Stimulated activated naive CD4-positive, alpha-beta T cell (primary cell): ENCODE measurements at places on chromosomes 4 and X.

DNA sequence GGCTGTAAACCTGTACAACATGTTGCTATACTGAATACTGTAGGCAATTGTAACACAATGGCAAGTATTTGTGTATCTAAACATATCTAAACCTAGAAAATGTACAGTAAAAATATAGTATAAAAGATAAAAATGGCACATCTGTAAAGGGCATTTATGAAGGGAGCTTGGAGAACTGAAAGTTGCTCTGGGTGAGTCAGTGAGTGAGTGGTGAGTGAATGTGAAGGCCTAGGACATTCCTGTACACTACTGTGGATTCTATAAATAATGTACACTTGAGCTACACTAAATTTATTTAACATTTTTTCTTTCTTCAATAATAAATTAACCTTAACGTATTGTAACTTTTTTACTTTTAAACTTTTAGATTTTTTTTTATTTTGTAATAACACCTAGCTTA, 5.0 kb upstream of the SHROOM4 start:
- DNase-seq, result no peak

GRCh38 chrX:153336121-153336894, 2.4 kb downstream of the ZNF275 start:
- no peak for DNase-seq

GRCh38 chr4:31089815-31090214, 369.6 kb downstream of the PCDH7 start:
- no peak for DNase-seq

DNA sequence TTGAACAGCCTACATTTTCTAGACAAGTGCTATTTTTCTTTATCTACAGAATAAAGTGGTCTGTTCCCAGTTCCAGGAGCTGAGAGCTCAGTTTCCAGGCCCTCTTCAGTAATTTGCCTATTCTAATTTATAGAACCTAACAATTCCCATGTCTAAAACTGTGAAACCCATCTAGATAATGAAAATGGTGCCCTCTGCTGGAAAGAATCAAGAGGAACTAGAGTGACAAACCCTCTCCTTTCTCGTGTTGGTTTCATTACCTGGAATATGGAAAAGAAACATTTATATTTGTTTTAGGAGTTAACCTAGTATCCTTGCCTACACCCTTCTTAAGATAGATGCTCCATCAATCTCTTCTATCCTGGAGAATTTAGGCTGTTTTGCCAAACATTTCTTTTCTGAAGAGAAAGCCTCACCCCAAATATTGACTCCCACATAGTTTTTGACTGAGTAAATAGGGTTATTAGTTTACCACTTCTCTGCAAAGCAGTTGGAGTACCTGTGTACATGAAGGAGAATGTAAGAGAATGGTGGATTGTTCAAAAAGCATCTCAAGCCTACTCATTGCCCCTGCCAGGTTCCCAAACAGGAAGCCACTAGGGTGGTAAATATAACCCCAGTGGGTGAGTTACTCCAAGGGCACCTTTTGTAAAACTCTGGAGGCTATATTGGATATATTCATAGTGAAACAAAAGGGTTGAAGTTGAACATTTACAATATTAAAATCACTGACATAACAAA, 121.6 kb downstream of the RASL11B start:
- no peak for DNase-seq

DNA sequence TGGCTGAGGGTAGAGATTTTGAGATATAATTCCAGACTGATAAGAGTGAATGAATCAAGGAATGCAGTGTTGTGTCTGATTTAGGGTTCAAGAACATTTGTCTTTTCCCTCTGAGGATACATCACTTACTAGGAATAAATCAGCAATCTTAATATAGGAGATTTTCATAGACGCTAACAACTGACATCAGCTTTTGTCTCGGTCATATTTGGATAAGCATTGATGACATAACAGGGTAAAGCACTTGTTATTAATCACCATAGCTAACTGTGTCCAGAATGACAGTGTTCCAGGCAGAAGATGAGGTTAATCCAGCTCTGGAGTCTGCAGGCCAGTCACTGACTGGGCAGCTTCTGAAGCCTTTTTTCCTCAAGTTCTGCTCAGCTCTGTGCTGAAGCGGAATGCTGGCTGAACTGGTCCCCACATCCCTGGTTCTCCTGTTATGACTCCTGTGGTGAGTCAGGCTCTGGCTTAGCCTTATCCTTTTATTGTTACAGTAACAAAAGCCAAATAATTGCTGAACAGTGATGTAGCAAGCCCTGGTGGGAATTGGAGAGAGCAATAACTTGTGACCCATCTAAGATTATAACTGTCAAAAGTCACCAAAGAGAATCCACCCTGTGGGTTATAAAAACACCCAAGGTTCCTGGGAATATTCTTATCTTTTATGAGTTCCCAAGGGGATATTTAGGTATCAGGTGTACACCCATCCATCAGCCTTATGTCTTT, 41.8 kb downstream of the FNIP2 start:
- DNase-seq, result no peak

- DNase-seq, result no peak
Measured at GRCh38 chr4:7750523-7750922, 189.1 kb downstream of the AFAP1 start.

- no peak for DNase-seq
Measured at GRCh38 chr4:152515678-152516077, 20.2 kb downstream of the FBXW7 start.

DNA sequence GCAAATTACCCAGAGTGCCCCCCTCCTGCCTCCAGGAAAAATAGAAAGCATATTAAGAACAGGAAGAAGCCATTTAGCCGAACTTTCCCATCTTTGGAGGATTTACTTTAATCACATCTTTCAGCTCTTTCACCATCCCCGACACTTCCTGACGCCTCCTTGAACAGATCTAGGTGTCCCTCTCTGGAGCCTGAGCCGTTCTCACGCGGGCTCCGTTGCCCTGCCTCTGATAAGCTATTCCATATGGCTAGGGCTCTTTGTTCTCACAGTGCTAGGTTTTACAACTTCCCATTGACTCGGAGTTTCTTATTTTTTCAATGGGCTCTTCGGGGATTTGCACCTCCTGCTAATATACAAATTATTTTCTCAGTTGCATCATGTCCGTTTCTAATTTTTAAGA, 82.1 kb upstream of the GPC4 start:
- DNase-seq, result no peak

DNA sequence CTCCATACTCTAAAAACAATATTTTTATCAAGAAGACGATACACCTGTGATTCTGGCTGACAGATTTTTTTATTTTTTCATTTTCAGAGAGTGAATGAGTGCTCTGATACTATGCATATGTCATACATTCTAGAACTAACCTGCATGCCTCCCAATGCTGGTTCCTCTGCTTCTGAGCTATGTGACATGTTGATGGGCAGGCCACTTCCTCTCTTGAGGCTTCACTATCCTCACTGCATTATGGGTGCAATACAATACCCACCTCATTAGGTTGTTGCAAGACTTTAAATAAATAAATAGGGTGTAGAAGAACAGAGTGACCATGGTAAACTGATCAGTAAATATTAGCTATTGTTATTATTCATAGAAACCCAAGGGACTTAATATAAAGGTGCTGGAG, 408.3 kb downstream of the HNRNPD start:
- DNase-seq, result no peak

GRCh38 chrX:35622040-35622439, 176.1 kb upstream of the MAGEB16 start:
- DNase-seq, result no peak

DNA sequence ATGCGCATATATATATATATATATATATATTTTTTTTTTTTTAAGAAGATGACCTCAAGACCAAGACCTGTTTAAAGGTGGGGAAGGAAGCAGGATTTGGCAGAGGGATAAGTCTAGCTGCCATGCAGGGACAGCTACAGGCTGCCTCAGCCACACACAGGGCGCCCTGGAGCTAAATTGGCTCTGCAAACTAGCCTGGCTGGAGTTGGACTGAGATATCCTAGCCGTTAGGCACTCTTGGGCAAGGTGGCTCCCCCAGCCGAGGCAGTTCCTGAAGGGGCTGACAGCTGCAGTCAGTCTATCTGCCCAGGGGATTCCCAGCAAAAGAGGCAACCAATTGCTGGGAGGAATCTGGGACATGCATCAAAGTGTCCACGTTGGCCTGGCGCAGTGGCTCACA, 21.9 kb downstream of the TRIML1 start:
- no peak for DNase-seq

DNA sequence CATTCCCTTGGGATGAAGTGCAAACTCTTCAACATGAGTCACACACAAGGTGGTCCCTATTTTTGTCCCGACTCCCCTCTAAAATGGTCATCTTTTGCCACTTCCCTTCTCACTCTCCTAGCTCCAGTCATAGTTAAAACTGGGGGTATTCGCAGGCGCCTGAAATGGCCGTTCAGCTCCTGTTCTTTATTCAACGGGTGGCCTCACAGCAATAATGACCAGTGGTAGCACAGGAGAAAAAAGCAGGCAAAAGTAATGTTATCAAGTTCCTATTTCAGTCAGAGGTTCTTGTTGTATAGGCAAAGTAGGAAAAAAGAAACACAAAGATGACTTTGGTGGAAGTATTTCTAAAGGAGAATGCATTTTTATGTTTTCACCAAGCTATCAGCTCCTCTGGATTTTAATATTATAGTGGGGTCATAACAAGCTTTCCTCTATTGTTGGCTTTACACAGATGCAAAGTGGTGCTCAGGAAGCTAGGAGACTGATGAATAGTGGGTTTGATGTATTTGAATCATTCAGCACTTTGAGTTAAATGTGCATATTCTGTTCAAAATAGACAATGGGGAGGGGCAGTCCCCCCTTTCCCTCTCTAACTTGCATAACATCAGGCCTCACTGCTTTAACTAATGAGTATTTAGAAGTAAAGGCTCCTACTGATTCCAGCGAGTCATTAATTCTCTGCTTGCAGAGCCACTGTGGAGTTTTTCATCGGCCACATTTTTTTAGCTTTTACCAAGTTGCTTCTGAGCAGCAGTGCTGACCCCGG, 171.2 kb upstream of the NDP start:
- DNase-seq, result no peak

DNA sequence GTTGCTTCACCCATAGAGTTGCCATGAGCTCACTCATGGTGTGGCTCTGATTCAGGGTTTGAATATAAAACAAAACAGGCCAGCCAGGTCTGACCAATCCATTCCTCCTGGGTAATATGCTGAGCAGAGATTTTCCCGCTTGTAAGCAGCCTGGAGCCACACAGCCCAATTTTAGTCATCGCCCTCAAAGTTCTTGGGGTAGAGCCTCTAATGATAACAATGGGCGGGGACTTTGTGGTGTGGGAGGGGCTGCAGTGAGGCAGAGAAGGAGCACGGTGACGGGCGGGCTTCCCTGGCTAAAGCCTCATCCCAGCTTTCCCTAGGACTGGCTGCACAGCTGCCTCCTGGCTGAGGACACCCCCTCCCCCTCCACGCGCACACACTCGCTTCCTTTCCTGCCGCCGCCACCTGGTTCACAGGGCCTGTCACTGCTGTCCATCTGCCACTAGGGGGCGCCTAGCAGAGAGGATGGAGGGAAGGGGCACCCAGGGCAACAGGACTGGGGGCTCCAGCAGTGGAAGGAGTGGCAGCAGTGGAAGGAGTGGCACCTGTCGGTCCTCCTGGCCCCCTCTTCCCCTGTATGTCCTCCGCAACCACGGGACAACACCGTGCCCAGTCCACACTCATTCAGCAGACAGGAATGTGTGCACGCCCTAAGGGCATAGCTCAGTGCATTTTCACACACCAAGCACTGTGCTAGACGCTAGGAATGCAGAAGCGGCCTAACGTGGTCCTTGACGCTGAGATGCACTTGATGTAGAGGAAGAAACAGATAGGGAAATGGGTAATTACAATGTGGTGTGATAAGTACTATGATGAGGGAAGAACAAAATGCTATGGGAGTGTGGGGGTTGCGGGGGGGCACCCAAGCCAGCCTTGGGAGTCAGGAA, 26.8 kb downstream of the PRPS1 start:
- peak; percentile 72 for DNase-seq

GRCh38 chrX:23885803-23886202, 21.9 kb downstream of the APOO start:
- no peak for DNase-seq

GRCh38 chrX:46044486-46044885, 500.7 kb downstream of the ZNF674 start:
- DNase-seq, result no peak

GRCh38 chr4:7771541-7772507, 167.8 kb downstream of the AFAP1 start:
- no peak for DNase-seq

GRCh38 chr4:120921456-120922380, 808 bp downstream of the PRDM5 start:
- DNase-seq, result no peak

GRCh38 chr4:71287305-71287704, 51.5 kb upstream of the SLC4A4 start:
- no peak for DNase-seq

GRCh38 chr4:76302826-76303438, 3.6 kb upstream of the STBD1 start:
- DNase-seq, result no peak

- DNase-seq, result no peak
Measured at GRCh38 chrX:120647127-120647526, 17.3 kb upstream of the C1GALT1C1 start.

DNA sequence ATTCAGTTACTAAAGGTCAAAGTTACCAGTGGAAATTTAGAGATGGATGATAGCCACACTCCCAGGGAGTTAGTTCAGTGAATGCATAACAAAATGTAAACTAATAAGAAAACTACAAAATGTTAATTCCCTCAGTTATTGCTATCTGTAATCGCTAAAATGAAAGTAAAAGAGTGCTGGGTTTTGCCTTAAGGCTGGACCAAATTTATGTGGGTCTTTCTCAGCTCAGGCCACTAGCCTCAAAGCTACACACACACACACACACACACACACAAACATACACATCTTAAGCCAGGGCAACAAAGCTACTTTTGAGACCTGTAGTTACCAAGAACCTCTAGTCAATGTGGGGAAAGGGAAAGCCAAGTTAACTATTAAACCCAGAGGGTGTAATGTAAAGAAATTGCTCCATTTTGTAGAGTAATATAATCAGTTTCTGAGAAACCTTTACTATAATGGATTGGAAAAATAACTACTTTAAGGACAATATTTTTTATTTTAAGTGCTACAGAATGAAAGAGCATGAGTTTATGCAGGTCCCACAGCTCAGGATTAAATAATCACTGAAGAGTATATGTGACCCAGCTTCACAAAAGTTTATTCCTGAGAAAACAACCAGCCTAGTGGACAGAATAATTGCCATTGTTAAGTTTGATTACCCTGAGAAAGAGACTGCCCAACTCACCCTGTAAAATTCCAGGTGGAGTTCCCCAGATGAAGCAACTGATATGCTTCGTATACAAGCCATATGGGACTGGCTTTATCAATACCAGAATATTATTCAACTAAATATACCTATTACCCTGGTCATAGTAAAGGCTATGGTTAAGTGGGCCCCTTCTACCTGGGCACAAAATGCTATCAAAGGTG, 8.9 kb upstream of the UGT2A3 start:
- no peak for DNase-seq
